ENCODE measurements at places on chromosomes 16 and 17.

- no peak for DNase-seq
Observed at GRCh38 chr17:47816111-47816735, 5.4 kb downstream of the OSBPL7 start.

DNA sequence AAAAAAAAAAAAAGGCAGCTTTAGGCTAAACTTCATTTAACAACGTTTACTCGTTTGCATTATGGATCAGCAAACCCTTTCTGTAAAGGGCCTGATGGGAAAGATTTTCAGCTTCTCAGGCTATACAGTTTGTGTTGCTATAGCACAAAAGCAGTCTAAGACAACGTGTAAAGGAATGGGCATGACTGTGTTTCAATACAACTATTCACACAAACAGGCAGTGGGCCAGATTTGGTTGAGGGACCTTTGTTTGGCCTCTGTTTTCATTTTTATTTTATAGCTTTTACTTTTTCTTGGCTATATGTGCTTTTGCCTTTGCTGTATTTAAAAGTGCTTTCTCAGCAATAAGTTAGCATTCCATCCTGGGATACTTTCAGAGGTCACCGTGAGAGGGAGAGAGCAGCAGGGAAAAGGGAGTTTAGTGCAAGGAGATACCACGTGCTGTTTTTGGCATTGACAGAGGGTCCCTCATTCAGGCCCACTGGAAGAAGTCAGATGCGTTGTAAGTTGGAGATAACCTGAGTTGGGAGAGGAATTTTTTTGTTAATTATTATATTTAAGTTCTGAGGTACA is 335.6 kb downstream of the UTP18 start:
- DNase-seq, result no peak

DNA sequence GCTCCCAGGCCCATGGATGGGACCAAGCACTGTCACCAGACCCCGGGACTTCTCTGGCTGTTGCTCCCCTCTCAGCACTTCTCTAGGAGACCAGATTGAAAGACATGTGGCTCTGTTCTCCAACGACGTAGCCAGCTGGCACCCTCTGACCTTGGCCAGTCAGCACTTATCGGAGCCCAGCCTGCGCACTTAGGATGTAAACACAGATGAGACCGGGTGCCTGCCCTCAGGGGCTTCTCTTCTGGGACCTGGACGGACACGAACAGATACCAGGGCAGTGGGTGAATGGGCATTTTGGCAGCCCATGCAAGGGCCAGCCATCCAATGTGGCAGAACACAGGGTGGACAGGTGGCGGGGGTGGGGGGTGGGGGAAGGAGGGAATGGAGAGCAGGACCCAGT is 6.6 kb downstream of the ZDHHC1 start:
- DNase-seq, result no peak

DNA sequence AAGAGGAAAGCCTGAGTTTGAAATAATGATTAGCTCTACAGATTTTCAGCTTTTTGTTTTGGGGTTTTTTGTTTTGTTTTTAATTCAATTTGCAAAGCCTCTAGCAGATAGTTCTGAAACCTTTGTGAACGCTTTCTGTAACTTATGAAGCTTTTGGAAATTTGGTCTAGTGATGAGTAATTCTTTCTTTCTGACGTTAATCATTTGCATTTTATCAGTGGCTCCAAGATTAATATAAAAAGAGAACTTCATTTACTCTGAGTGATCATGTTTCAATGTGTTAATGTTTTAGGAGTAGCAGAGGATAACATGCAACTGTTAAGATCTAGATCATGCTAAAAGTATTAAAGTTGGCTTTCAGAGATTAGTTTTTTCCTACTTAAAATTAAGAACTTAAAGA is 160.3 kb upstream of the TBX2 start:
- no peak for DNase-seq

DNA sequence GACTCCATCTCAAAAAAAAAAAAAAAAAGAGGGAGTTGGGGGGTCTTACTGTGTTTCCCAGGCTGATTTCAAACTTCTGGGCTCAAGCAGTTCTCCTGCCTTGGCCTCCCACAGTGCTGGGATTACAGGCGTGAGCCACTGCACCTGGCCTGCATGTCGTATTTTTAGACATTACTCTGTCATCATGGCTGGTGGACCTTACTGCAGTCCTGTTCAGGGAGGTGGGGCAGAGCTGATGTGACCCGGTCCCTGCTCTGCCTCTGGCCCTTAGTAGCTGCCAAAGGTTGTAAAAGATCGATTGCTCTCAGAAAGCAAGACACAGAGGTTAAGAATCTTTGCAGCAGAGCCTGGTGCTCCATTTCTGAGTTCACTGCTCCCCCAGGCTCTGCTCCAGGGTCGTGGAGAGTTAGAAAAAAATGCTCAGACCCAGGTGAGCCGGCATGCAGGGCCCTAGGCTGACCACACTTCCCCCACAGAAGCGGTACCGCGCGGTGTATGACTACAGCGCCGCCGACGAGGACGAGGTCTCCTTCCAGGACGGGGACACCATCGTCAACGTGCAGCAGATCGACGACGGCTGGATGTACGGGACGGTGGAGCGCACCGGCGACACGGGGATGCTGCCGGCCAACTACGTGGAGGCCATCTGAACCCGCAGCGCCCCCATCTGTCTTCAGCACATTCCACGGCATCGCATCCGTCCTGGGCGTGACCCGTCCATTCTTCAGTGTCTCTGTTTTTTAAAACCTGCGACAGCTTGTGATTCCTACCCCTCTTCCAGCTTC is 7.1 kb upstream of the LASP1NB start:
- no peak for DNase-seq

GRCh38 chr17:75854881-75855309 is 240 bp downstream of the WBP2 start:
- no peak for DNase-seq

GRCh38 chr16:21084631-21085225 is 65.9 kb downstream of the DNAH3 start:
- no peak for DNase-seq

- no peak for DNase-seq
Observed at GRCh38 chr17:5874486-5874885, 195.7 kb upstream of the WSCD1 start.

GRCh38 chr16:70470927-70471341 is 16.5 kb downstream of the FCSK start:
- peak; percentile 49 for DNase-seq

DNA sequence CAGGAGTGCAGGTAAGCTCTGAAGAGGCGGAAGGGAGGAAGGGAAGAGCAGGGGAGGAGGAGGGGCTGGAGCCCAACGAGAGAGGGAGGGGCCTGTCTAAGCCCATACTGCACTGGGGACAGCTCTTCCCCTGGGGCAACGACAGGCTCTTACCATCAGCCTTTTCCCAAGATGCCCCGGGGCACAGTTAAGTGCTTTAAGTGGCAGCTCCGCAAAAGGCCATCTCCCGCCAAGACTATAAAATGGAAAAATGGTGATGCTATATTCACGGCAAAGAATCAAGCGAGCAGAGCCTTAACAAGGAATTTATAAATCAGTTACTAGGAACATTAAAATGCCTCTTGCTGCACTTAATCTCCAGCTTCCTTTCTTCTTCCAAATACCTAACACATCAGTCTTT is 110.2 kb upstream of the NLRP1 start:
- no peak for DNase-seq

DNA sequence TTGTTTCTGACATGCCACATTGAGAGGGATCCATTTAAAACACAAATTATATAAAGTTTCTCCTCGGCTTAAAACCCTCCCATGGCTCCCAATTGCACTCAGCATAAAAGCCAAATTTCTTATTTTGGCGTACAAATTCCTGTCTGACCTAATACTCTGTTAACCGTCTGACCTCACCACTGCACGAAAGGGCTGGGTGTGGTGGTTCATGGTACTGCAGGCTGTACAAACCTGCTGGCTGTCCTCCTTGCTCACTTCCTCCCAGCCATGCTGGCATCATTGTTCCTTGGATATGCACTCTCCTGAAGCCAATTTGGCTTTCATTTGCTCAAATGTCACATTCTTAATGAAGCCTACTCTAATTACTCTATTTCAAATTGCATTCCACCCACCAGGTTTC is 301.6 kb upstream of the C16orf82 start:
- no peak for DNase-seq

GRCh38 chr17:43529947-43530287 is 16.2 kb downstream of the ETV4 start:
- DNase-seq, result no peak

- DNase-seq, result no peak
Observed at GRCh38 chr16:83402967-83403366, 404.8 kb upstream of the HSBP1 start.

DNA sequence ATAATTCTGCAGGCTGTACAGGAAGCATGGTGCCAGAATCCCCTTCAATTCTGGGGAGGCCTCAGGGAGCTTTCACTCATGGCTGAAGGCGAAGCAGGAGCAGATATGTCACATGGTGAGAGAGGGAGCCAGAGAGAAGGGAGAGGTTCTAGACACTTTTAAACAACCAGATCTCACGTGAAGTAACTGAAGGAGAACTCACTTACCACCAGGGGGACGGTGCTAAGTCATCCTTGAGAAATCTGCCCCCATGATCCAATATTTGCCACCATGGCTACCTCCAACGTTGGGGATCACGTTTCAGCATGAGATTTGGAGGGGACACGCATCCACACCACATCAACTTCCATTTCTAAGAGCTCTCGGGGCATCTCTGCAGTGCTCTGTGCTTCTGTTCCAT is 37.4 kb upstream of the GNA13 start:
- no peak for DNase-seq

DNA sequence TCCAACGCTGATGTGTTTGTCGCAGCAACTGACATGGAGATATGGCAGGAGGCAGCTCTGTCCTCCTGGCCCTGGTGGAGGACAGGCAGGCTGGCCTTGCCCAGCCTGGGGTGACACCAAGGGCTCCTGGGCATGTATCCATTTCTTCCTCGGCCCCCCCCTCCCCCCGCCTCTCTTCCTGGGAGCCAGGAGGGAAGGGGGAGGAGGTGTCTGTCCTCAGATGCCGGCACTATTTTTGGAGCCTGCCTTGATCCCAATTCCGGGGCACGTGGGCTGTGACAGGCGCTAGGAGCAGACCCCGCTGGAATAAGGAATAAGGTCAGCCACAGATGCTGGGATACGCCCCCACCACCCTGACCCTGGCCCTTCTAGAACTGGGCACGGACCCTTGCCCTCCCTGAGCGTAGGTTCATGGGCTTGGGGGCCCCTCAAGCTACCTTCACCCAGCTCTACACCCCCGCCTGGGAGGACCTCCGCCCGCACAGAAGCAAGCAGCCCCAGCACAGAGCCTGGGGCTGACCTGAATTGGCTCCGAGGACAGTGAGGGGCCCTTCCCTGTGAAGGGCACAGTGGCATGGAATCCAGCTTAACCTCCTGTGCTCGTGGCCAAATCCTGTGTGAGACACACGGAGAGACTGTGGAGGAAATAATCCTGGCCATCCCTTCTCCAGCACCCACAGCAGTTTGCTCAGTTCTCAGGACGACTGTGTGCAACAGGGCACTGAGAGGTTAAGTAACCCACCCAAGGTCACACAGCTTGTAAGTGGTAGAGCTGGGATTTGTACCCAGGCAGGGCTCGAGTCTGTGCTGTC is 24.1 kb downstream of the SEC14L5 start:
- DNase-seq, result no peak

DNA sequence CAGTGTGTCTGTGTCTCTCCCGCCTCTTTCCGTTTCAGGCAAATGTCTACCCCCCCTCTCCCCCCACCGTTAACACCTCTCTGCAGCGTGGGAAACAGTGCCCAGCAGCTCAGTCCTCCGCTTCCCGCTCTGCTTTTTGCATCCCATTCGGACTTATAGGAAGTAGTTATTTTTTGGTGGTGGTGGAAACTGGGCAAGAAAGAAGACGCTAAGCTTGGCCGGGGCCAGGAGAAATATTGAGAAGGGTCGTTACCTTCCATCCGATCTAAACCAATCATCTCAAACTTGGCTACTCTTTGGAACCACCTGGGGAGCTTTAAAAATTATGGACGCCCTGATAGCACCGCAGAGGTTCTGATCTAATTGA is 499 bp upstream of the HLF start:
- DNase-seq, result no peak

GRCh38 chr17:65028545-65028843 is 28.0 kb downstream of the GNA13 start:
- DNase-seq, result no peak

DNA sequence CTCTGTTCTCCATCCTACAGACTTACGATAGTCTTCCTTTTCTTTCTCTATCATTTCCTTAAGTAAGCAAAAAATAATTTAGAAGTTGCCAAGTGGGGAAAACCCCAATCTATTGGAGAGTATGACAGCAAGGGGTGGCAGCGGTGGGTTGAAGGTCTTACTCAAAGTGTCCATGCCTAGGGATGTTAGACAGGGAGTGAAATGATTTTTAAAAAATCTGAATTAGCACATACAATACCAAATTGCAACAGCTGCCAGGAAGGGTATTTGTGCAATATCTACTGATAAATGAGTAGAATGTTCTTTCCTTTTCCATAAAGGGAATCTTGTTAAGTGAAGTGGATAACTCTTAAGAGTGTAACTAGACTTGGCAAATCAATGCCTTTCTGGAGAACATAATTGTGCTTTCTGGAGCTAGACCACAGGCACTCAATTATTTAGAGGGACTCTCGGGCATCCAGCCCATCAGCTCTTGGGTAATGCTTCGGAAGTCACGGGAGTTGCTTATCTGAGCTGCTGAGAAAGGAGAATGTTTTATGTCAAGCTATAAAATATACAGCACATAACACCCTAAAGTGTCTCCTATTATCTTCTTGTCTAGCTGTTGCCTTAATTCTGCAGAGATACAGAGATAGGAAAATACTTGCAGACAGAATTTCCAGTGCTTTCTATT is 151.5 kb downstream of the KCNJ2 start:
- no peak for DNase-seq

DNA sequence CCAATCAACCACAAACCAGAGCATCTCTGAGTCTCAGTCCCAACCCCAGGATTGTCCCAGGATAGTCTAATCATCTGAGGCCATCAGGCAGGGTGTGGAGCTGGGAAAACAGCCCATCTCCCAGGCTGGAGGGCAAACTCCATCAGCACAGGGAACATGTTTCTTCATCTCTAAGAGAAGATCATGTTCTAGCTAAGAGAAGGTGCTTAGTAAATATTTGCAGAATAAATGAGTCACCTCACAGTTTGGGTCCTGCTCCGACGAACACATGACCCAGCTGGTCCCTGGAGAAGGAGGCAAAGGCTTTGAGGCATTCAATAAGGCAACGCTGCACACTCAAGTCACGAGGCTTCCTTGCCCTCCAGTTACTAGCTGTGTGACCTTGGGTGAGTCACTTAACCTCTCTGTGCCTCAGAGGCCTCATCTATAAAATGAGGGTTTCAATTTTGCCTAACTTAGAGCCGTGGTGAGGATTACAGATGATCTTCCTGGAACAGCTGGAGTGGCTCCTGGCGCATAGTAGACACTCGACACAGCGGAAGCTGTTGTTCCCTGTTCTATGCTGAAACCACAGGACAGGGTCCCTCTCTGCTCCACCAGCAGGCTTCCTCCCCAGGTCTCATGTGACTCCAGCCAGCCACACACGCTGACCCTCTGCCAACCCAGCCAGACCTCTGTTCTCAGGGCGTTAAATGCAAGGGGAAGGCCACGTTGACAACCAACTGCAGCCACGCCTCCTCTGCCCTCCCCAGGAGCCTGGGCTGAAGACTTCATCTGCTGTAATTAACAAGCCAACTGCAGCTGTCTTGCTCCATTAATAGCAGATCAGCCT is 10.3 kb upstream of the RPL38 start:
- DNase-seq, result no peak

All from SJSA1 (cell line).